Activated T-helper 2 cell treated with anti-CD3 and anti-CD28 coated beads, Interferon-gamma antibody, Interleukin-2, Interleukin-4, amounts not matched to agents 10 μg/mL and 5 μg/mL and 100 μg/mL, durations not matched to agents 14 hours and 24 hours and 36 hours (primary cell): ENCODE measurements at places on chromosomes 6 and 20.

- no peak overlapping the region for H3K4me3 ChIP-seq
- peaks cover 23% of the 10 kb centered on the region for H3K36me3 ChIP-seq
- H3K4me1 ChIP-seq: peaks cover 24% of the 10 kb centered on the region
- H3K27ac ChIP-seq: no peak overlapping the region
- no peaks in the 10 kb centered on the region for H3K27me3 ChIP-seq
- no peak for DNase-seq
Observed at GRCh38 chr6:8014947-8015346, 49.2 kb downstream of the BLOC1S5 start.

DNA sequence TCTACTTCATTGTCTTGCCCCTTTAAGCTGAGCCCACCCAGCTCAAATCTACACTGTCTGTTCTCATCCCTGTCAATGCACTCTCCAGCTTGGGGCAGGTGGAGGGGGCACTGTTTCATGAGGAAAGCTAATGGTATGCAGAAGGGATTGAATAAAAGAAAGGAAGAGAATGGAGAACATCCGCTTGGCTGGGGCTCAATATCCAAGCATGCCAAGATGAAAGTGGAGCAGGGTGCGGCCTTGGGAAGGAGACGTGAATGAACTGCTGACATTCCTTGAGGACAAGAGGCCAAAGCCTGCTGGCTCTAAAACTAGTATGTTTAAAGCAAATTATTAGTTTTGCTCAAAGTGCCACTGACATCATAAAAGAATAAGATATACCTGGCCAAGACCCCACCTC is 24.2 kb downstream of the AKAP12 start:
- no peaks in the 10 kb centered on the region for H3K36me3 ChIP-seq
- no peak for DNase-seq
- H3K4me1 ChIP-seq: peaks cover 2% of the 10 kb centered on the region
- peaks cover 11% of the 10 kb centered on the region for H3K27me3 ChIP-seq
- no peak overlapping the region for H3K4me3 ChIP-seq

DNA sequence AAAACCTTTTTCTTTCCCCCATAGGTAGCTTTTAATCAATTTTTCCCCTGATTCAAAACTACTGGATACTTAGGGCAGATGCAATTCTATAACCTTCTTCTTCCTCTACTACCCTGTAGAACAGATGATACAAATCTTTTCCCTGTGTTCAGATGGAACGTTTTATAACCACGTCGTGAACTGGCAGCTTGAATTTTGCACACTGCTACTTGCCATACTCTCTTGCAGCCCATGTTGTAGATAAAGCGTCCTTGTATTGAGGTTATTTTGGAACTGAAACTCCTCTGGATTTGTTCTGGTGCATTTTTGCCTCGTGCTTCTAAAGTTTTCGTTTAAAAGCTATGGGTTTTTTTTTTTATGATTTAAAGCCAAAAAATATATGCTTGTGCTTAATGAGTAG is 440.2 kb downstream of the RFPL4B start:
- no peaks in the 10 kb centered on the region for H3K4me1 ChIP-seq
- DNase-seq: no peak
- H3K4me3 ChIP-seq: no peak overlapping the region
- no peak overlapping the region for H3K27ac ChIP-seq

DNA sequence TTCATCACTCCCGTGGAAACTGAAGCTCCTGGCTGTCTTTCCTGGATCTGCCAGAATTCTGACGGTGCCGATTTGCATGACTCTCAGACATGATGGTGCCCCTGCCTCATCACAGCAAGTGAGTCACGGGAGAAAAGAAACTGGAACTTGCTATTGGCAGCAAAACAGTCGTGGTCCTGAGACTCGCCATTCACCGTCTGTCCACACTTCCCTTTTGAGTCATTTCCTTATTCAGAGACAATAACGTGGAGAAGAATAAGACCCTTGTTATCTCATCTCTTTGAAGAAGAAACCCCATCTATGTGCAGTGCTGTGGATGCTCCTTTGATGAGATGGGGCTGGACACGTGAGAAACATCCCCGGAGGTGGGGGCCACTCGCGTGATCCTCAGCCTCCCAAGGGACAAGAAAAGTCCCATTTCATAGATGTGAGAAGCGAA is 4.2 kb downstream of the GPR31 start:
- no peaks in the 10 kb centered on the region for H3K36me3 ChIP-seq
- peaks cover 7% of the 10 kb centered on the region for H3K4me1 ChIP-seq
- H3K27ac ChIP-seq: no peak overlapping the region
- peaks cover 2% of the 10 kb centered on the region for H3K27me3 ChIP-seq
- no peak for DNase-seq
- no peak overlapping the region for H3K4me3 ChIP-seq

- DNase-seq: no peak
- H3K27ac ChIP-seq: peak overlapping the region; percentile 4
- peaks cover 14% of the 10 kb centered on the region for H3K4me1 ChIP-seq
Observed at GRCh38 chr6:7261032-7261841, 51.8 kb downstream of the SSR1 start.

DNA sequence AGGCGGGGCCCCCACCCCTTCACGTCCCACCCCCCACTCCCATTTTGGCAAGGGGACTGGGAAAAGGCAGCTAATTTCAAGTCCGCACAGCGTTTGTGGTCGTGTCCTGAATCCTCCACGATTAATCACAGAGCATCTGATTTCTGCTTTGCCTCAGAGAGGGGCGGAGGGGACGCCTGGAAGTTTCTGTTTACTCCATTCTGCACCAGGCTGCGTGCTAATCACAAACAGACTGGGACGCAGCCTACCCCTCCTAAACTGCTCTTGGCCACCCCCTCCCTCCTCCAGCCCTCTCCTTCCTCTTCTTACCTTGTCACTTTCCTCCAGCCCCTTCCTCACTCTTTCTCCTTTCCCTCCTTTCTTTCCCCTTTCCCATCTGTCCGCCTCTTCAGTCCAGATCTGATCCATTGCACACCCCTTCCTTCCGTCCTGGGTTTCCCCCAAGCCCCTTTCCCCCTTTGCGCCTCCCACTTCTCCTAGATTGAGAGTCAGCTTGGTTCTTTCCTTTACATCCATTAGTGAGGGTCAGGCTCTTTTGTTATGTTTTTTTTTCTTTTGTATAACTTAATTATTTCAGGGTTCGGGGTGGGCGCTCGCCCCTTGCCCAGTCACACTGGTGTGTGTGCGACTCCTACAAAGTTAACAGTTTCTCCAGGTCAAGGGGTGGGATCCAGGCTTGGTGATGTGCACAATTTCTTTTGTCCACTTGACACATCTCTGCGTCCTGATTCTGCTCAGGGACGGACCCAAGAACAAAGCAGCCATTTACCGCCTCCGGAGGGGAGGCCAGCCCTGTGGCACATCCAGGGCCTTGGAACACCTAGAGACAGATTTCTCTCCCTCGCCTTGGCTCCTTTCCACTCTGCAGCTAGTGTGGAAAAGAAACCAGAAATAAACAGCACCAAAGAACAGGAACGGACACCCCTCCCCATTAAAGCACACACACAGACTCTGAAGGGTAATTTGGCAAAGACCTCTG is 520 bp upstream of the RIPOR3 start:
- no peak overlapping the region for H3K4me3 ChIP-seq
- H3K27ac ChIP-seq: no peak overlapping the region
- peaks cover 40% of the 10 kb centered on the region for H3K27me3 ChIP-seq
- H3K4me1 ChIP-seq: peaks cover 3% of the 10 kb centered on the region
- no peak for DNase-seq
- H3K36me3 ChIP-seq: no peaks in the 10 kb centered on the region

GRCh38 chr20:62959998-62960436 is 7.5 kb downstream of the SLC17A9 start:
- DNase-seq: no peak
- H3K27me3 ChIP-seq: no peaks in the 10 kb centered on the region
- H3K4me3 ChIP-seq: no peak overlapping the region
- H3K36me3 ChIP-seq: no peaks in the 10 kb centered on the region
- no peaks in the 10 kb centered on the region for H3K4me1 ChIP-seq
- H3K27ac ChIP-seq: no peak overlapping the region

DNA sequence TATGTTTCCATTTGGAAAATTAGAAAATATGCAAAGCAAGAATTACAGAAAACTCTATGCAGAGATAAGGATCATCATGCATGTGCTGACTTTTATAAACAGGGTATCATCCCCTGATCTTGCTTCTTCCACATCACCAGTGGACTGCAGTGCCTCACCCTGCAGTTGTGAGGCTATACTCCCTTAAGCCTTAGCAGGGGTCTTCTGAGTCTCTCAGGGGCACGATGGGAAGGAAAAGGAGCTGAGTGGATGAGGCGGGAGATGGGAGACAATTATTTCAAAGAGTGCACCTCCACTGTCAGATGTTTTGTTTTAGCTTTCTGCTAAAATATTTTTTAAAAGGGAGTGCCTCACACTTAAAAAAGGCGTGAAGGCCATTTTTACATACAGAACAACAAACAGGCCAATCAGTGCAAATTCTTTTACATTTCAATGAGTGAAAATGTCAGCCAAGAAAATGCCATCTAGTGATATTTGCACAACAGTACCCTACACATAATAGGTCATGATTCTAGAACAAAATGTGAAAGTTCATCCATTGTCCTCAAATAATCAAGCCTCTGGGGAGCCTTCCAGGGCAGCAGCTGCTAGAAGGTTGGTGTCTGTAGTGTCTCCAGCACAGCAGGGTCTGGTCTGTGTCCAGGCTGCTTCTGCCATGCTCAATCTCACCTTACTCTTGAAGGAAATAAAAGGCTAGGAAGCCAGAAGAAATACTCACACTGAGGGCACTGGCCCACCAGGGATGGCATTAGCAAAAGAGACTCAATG is 13.2 kb upstream of the SERPINB9 start:
- peaks cover 22% of the 10 kb centered on the region for H3K4me1 ChIP-seq
- no peak overlapping the region for H3K4me3 ChIP-seq
- no peaks in the 10 kb centered on the region for H3K27me3 ChIP-seq
- H3K27ac ChIP-seq: no peak overlapping the region
- peaks cover 4% of the 10 kb centered on the region for H3K36me3 ChIP-seq
